Suprapubic skin (tissue), 4 donors: ENCODE measurements at places on chromosomes 11 and 22.
A peak's percentile ranks its signal among the peaks of the same experiment; 100 is the strongest.

DNA sequence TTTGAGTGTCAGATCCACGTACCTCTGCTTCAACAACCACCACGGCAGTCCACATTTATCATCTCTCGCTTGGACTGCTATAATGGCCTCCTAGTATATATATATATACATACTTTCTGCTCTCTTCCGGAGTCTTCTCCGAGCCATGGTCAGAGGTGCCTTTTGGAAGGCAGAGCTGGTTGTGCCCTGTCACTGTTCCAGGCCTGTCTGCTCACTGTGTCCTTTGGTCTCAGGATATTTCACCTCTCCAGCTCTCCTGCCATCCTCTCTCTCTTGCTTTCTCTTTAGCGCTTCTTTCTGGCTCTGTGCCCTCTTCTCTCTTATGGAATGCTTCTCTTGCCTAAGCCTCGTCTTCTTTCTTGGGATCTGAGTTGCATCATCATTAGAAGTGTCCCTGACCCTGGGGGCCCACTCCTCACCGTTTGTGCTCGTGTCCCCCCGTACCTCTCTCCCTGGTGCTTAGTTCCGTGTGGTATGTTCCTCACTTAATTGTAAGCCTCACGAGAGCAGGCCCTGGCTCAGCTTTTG, 86.1 kb upstream of the RASSF10 start:
- H3K4me3 ChIP-seq = no peak overlapping the region
- H3K36me3 ChIP-seq = peaks cover 12% of the 10 kb centered on the region
- H3K4me1 ChIP-seq = no peaks in the 10 kb centered on the region
- H3K27ac ChIP-seq = no peak overlapping the region
- no peaks in the 10 kb centered on the region for H3K27me3 ChIP-seq

GRCh38 chr11:110948112-110948511, 235.9 kb upstream of the ARHGAP20 start:
- peak overlapping the region; percentile 45 for H3K27ac ChIP-seq
- DNase-seq = no peak
- H3K27me3 ChIP-seq = no peaks in the 10 kb centered on the region
- no peak overlapping the region for H3K4me3 ChIP-seq
- peaks cover 20% of the 10 kb centered on the region for H3K4me1 ChIP-seq

GRCh38 chr22:20198557-20199319, 47.9 kb upstream of the CCDC188 start:
- no peak overlapping the region for H3K4me3 ChIP-seq
- no peak overlapping the region for H3K27ac ChIP-seq
- no peak for DNase-seq
- H3K36me3 ChIP-seq = no peaks in the 10 kb centered on the region

DNA sequence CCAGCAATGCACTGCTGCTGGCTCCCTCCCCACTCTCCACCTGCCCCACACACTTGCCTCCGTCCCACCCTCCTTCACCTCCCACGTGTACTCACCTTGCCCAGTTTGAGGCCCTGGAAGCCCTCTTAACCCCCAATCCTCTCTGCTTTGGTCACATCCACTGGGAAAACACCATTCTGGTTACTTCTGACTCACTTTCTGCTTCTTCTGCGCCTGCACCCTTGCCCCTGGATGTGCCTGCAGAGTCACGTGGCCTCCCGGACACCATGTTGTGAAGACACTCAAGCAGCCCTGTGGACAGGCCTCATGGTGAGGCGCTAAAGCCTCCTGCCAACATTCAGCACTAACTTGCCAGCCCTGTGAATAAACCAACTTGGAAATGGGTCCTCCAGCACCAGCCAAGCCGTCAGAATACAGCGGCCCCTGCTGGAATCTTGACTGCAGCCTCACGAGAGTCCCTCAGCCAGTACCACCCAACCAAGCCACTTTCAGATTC, 2.6 kb upstream of the NAALADL1 start:
- no peaks in the 10 kb centered on the region for H3K4me1 ChIP-seq
- H3K27me3 ChIP-seq = no peaks in the 10 kb centered on the region
- H3K27ac ChIP-seq = no peak overlapping the region
- DNase-seq = no peak

DNA sequence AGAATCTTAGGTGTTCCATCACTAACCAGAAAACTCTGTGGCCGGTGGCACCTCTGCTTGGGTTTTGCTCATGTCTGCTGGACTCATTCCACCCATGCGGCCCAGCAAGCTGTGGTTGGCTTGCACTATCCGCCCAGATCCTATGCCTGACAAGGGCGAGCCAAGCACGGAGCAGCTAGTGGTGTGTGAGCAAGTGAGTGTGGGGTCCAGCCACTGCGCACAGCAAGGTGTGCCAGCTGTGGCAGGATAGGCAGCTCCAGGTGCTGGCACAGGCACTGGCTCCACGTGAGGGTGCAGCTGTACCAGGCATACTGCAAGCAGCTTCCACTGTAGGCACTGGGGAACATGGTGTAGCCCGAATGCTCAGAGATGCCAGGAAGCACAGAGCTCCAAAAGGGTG, 813.7 kb upstream of the CNTN5 start:
- H3K36me3 ChIP-seq = no peaks in the 10 kb centered on the region
- H3K27ac ChIP-seq = no peak overlapping the region
- H3K27me3 ChIP-seq = no peaks in the 10 kb centered on the region
- no peaks in the 10 kb centered on the region for H3K4me1 ChIP-seq
- H3K4me3 ChIP-seq = no peak overlapping the region

DNA sequence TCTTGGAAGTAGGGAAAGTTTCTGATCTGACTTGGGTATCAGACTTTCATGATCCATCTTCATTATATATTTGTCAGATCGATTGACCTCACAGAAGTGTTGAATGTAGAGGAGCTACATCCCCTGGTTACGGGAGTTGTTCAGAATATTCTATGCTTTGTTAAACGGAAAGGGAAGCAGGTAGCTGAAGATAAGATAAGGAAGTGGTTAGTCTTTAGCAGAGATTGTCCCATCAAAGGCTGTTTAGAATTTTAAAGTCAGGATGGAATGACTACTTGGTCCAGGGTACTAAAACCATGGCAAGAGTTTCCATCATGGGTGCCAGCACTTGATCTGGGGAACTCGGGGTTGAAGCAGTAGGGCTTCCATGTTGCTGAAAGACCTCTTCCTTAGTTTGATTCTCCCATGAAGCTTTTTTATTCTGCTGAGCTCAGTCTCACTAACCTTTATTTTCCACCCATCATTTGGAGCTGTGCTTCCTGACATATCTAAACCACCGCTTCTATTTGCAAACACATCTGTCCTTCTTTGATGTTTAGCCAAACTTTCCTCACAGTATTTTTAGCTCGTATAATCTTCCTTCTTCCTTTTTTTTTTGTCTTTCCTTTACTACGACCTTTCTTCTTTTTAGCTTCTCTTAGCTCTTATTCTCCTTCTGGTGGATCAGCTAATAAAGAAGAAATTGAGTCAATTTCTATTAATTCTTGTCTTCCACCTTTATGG, 4.0 kb upstream of the C22orf31 start:
- H3K4me1 ChIP-seq = peaks cover 7% of the 10 kb centered on the region
- no peaks in the 10 kb centered on the region for H3K36me3 ChIP-seq
- H3K27ac ChIP-seq = no peak overlapping the region
- H3K4me3 ChIP-seq = no peak overlapping the region
- peak; percentile 5 for DNase-seq

- H3K4me3 ChIP-seq = no peak overlapping the region
- no peak overlapping the region for H3K27ac ChIP-seq
- H3K4me1 ChIP-seq = no peaks in the 10 kb centered on the region
Measured at GRCh38 chr22:17241576-17242330, 22.5 kb upstream of the ADA2 start.

DNA sequence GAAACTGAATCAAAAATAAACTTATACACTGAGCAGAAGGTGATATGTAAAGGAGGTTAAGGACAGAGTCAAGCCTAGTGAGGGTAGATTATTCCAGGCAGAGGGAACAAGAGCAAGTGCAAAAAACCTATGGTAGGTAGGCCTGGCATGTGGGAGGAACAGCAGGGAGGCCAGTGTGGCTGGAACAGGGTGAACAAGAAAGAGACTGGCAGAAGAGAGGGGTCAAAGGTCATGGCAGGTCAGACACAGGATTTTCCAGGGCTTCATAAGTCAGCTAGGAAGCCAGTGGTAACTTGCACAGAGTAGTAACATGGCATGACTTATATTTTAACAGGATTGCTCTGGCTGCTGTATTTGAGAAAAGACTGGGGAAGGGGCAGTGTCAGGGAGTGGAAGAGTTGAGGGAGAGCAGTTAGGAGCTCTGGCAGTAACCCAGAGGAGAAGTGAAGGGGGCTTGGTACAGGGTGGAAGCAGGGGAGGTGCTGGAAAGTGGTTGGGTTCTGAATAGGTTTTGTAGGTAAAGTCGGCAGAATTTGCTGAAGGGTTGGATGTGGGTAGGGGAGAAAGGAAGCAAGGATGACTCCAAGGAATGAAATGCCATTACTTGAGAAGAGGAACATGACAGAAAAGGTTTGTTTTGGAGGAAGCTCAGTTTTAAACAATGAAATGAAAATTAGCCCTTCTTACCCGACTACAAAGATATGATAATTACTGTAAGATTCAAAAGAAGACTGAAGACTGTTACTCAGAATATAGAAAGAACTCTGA, 86.2 kb downstream of the ZNRF3 start:
- no peaks in the 10 kb centered on the region for H3K27me3 ChIP-seq
- no peaks in the 10 kb centered on the region for H3K4me1 ChIP-seq
- H3K27ac ChIP-seq = no peak overlapping the region
- no peak for DNase-seq

- no peaks in the 10 kb centered on the region for H3K27me3 ChIP-seq
- no peaks in the 10 kb centered on the region for H3K36me3 ChIP-seq
- H3K27ac ChIP-seq = peak overlapping the region; percentile 98
- H3K4me3 ChIP-seq = peak overlapping the region; percentile 47
- peaks cover 81% of the 10 kb centered on the region for H3K4me1 ChIP-seq
- DNase-seq = peak; percentile 79
Measured at GRCh38 chr11:114180301-114181055, 115.7 kb upstream of the NNMT start.

- H3K27me3 ChIP-seq = no peaks in the 10 kb centered on the region
- no peak overlapping the region for H3K4me3 ChIP-seq
- H3K36me3 ChIP-seq = no peaks in the 10 kb centered on the region
- H3K4me1 ChIP-seq = peaks cover 22% of the 10 kb centered on the region
Measured at GRCh38 chr11:107720303-107720774, 8.5 kb upstream of the SLN start.

- peaks cover 26% of the 10 kb centered on the region for H3K27me3 ChIP-seq
- peaks cover 24% of the 10 kb centered on the region for H3K4me1 ChIP-seq
- no peaks in the 10 kb centered on the region for H3K36me3 ChIP-seq
- peak overlapping the region; percentile 45 for H3K27ac ChIP-seq
- peak overlapping the region; percentile 75 for H3K4me3 ChIP-seq
Measured at GRCh38 chr22:20299746-20300136, 20.1 kb downstream of the DGCR6L start.

- no peak overlapping the region for H3K4me3 ChIP-seq
- H3K27me3 ChIP-seq = no peaks in the 10 kb centered on the region
- H3K27ac ChIP-seq = peak overlapping the region; percentile 5
- DNase-seq = no peak
- no peaks in the 10 kb centered on the region for H3K36me3 ChIP-seq
Measured at GRCh38 chr22:24996420-24996952, 44.0 kb downstream of the KIAA1671 start.

GRCh38 chr11:45089251-45089650, 57.2 kb upstream of the PRDM11 start:
- H3K36me3 ChIP-seq = no peaks in the 10 kb centered on the region
- peak; percentile 89 for DNase-seq
- H3K27ac ChIP-seq = peak overlapping the region; percentile 84
- no peaks in the 10 kb centered on the region for H3K27me3 ChIP-seq
- H3K4me1 ChIP-seq = peaks cover 49% of the 10 kb centered on the region
- H3K4me3 ChIP-seq = no peak overlapping the region

DNA sequence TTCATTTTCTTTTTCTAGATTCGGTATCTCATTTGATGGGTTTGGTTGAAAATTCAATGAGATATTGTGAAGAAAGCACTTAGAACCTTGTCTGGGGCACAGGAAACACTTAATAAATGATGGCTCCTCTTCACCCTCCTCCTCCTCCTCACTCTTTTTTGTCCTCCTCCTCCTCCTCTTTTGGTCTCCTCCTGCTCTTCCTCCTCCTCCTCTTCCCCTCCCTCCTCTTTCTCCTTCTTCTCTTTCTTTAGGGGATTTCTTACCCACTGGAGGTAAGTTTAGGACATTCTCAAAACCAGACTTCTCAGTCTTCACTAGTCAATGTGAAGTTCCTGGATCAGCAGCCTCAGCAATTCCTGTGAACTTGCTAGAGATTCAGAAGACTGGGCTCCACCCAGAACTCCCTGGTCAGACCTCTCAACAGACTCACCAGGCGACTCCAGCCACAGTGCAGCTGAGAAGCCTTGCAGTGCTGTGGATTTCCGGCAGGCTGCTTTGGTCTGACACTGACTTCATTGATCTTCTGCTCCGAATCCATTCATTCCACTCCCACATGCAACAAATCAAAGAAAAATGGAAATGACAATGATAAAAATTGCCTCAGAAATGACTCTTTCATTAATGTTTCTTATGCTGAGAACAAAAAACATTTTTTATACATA, 368.6 kb upstream of the B3GAT1 start:
- no peak for DNase-seq
- no peak overlapping the region for H3K27ac ChIP-seq
- H3K4me3 ChIP-seq = no peak overlapping the region
- no peaks in the 10 kb centered on the region for H3K4me1 ChIP-seq

- no peak overlapping the region for H3K4me3 ChIP-seq
- H3K27me3 ChIP-seq = peaks cover 7% of the 10 kb centered on the region
- no peaks in the 10 kb centered on the region for H3K36me3 ChIP-seq
Measured at GRCh38 chr11:116730601-116731000, 42.2 kb downstream of the BUD13 start.

GRCh38 chr11:86167499-86168164, 76.9 kb upstream of the EED start:
- no peak for DNase-seq
- H3K27ac ChIP-seq = no peak overlapping the region
- H3K36me3 ChIP-seq = no peaks in the 10 kb centered on the region
- no peak overlapping the region for H3K4me3 ChIP-seq
- no peaks in the 10 kb centered on the region for H3K27me3 ChIP-seq
- peaks cover 16% of the 10 kb centered on the region for H3K4me1 ChIP-seq
